ENCODE measurements at places on chromosomes 6 and 20.

DNA sequence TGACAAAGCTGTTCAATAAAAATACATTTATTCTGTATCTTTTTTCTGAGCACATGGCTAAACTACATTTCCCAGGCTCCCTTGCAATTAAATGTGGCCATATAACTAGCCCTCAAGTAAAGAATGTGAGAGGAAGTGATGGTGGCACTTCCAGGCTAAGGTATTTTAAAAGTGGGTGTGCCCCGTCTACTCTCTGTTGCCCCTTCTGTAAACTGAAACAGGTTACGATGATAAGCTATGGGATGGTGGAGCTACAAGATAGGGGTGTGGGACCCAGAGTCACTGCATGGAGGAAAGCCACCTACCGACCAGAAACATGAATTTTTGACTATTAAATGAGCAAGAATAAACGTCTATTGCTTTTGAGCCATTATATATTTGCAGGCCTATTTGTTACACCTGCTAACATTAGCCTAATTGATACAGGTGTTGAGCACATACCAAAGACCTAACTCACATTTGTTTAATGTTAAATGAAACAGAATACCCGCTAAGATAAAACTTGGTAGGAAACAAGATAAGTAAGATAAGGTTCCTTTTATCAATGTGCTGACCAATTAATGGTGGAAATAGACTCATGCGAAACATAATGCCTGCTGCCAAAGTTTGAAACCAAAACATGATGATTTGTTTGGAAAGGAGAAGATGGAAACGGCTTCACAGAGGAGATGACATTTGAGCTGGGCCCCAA, 3.1 kb downstream of the FYN start:
- no peak for DNase-seq

DNA sequence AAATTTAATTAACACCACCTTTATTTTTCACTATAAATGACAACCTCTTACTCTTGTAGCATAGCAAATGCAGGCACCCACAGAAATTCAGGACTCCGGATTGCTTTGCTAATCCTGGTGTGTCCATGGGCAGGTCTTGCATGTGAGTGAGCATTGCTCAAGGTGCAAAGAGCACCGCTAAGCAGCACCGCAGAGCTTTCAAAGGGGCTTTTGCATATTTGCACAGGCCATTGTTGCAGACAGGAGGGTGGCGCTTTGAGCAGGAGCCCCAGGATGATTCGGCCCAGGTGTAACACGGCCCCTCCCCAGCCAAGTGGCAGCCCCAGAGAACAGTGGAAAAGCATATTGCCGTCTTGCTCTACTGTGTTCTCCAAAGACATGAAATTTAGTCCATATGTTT, 293.2 kb downstream of the NRN1 start:
- no peak for DNase-seq

DNA sequence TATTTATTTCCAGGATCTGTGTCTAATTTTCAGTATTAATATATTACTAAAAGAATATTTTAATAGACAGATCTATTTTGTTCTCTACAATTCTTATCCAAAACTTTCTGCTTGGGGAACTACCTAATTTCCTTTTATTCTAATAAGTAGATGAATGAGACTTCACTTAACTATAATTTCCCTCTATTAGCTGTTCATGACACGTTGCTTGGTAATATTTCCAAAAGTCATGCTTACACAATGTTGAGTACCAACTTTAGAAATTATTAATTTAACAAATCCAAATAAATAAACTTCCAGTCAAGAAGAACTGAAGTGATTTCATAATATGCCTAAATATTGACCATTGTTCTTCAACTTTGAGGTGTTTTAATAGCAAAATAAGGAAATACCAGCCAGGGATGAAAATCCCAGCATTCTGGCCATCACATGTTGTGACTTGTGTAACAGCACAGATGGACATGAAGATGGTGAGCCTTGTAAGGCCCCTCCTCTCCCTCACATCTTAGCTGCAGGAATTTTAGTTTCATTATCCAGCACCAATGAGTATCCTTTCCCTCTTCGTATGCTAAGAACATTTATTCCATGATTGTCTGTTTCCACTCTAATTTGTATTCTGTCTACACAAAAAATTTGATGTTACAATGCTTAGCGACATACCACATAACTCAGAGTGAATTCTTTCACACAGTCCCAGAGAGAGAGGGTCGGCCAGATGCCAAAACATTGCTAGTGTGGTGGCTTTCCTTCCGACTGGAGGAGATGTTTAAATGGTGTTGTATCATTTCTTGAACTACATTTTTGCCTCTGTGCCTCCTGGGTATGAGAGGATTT, 137.5 kb downstream of the FOXA2 start:
- DNase-seq, result no peak

DNA sequence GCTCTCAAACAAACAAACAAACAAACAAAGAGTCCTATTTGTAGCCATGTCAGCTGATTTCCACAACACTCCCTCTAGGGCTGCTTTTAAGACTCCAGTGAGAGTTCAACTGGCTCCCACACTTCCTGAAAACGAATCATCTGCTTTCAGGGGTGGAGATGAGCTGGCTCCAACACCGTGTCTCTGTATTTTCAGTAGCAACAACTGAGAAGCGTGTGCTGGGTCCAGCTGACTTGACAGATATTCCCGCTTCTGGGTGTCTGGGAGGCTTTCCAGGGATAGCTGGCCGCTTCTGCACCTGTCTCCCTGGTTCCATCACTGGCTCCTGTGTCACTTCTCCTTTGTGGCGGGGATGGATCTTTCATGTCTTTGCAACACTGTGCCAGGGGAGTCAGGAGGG, 272.5 kb upstream of the SOX4 start:
- DNase-seq, result no peak

GRCh38 chr6:96157018-96157565, 141.3 kb downstream of the FUT9 start:
- DNase-seq, result peak; percentile 6
